ENCODE measurements at places on chromosomes 11 and 22.

DNA sequence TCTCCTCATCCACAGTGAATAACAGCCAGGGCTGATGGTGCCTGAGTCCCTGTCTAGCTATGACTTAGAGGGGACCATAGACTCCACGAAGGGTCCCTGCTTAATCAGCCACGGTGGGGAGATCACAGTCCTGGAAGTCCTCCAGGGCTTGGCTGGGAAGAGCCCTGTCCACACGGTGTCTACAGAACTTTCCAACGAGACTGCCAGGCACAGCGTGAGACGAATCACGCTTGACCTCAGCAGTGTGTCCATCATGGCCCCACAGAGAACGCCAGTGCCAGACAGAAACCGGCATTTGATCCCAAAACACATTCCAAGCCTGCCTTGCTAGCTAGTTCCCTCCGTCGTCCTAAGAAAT is 143.4 kb downstream of the CRYBB2 start:
- no peak for DNase-seq

GRCh38 chr11:19832086-19832750 is 119.6 kb downstream of the NAV2 start:
- DNase-seq: no peak

DNA sequence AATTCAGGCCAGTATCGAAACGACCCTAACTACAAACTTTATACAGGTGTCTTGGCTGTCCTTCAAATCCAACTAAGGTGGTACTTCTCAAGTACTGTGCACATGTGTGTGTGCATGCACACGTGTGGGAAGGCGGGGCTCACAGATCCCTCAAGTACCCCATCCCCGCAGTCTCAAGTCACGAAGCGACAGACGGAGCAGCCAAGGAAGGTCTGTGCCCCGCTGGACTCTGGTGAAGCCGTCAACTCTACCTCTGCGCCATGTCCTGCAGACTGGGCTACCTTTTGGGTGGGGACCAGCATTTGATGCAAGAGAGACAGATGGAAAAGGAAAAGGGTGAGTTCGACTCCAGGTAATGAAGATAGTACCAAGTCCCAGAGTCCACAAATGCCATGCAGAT is 169.0 kb downstream of the CRYBB2 start:
- DNase-seq: no peak

GRCh38 chr22:35766654-35767580 is 49.2 kb downstream of the APOL5 start:
- DNase-seq: no peak

GRCh38 chr11:104370478-104370877 is 206.5 kb upstream of the PDGFD start:
- no peak for DNase-seq

GRCh38 chr22:39343259-39344045 is 6.3 kb upstream of the SYNGR1 start:
- DNase-seq: no peak

- DNase-seq: no peak
These were observed 63.4 kb upstream of the CARD18 start for GRCh38 chr11:105202844-105203548.

DNA sequence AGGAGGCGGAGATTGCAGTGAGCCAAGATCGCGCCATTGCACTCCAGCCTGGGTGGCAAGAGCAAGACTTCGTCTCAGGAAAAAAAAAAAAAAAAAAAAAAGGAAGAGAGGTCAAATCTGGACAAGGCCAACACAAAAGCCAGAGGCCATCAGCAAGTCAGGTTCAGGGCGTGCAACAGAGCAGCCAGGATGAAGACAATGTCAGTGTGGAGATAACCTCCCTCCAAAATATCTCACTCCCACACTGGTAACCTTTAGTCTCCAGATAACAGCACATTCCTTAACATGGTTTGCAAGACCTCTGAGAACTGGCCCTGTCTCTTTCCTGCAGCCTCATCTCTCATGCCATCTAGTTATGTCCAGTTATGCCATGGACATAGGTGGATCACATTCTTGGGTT is 4.7 kb downstream of the CSNK2A3 start:
- no peak for DNase-seq

- DNase-seq: no peak
These were observed 26.9 kb downstream of the SLC6A5 start for GRCh38 chr11:20626279-20626678.

- no peak for DNase-seq
These were observed 359.5 kb downstream of the INSC start for GRCh38 chr11:15473954-15474837.

GRCh38 chr22:17116572-17117330 is 4.4 kb downstream of the TMEM121B start:
- DNase-seq: no peak

DNA sequence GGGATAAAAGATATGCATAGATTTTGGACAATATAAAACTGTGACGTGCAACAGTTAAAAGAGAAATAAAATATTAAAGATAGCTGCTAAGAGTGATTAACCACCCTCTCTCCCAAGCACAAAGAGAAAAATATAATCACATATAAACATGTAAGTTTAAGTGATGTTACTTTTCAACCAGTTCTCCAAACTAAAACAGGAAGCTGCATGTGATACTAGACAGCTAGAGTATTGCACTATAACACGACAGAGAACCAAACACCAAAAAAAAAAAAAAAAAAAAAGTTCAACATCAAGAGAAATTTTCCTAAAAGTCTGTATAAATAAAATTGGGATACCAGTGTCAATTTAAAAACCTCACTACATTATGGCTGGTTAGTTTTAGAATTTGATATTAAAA is 79.1 kb downstream of the PICALM start:
- DNase-seq: no peak

DNA sequence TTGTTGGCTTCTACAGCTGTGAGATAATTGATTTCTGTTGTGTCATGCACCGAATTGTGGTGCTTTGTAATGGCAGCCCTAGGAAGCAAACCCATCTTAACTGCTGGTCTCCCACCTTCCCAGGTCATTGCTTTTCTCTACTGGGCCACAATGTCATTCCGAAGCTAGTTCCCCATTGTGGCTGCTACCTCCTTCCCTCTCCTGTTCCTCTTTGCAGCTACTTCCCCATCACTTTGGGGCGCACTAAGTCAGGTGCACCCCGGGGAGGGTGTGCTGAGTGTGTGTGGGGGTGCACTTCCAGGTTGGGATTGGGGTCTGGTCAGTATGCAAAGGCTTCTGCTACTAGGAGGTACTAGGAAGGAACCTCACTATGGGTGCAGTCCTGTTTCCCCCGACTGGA is 109.3 kb downstream of the ST3GAL4 start:
- no peak for DNase-seq

DNA sequence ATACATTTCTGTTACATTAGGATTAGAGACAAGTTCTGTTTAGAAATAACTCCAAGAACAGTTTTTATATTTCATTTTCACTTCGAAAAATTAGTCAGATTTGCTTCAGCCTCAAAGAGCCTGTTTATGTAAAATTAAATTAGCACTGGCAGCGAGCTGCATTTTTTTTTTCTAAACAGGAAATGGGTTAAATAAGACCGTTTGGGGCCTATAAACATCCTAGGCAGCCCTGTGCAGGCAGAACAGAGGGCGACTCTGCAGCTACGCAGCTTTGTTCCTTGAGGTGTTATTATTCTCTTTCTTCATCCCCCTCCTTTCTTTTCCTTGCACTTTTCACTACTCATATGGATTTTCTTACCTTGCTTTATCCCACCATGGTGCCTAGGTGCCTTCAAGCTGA is 48.7 kb downstream of the CWC15 start:
- DNase-seq: no peak

GRCh38 chr11:122754553-122755322 is 83.6 kb upstream of the CRTAM start:
- peak; percentile 27 for DNase-seq

DNA sequence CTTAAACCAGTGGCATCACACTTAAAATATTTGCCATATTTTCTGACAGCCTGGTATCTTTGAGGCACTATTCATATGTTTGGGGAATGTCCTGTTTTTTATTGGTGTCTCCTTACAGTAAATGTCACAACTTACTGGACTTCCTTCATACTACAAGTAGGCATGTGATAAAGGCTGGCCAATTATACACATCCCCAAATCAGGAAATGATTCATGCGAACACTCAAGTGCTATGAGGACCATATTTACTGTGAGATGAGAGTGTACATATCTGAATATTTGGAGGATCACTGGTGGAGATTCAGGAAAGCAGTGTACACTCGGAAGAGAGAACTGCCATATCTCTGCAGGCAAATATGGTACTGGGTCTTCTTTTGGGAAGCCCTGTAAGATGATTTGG is 913.8 kb upstream of the CHORDC1 start:
- no peak for DNase-seq

- DNase-seq: no peak
These were observed 315.0 kb downstream of the JRKL start for GRCh38 chr11:96704847-96705246.

- DNase-seq: no peak
These were observed 7.7 kb upstream of the GLYATL1B start for GRCh38 chr11:59078435-59078834.

- DNase-seq: no peak
These were observed 165.1 kb downstream of the DBX1 start for GRCh38 chr11:19995145-19995544.

- DNase-seq: no peak
These were observed 71.6 kb downstream of the MYEOV start for GRCh38 chr11:69365558-69365957.

- no peak for DNase-seq
These were observed 21.6 kb downstream of the DBX1 start for GRCh38 chr11:20138707-20139106.

GRCh38 chr11:17156283-17156682 is 51.5 kb downstream of the PIK3C2A start:
- DNase-seq: no peak

- no peak for DNase-seq
These were observed 40.3 kb downstream of the IRAG1 start for GRCh38 chr11:10653261-10653660.

DNA sequence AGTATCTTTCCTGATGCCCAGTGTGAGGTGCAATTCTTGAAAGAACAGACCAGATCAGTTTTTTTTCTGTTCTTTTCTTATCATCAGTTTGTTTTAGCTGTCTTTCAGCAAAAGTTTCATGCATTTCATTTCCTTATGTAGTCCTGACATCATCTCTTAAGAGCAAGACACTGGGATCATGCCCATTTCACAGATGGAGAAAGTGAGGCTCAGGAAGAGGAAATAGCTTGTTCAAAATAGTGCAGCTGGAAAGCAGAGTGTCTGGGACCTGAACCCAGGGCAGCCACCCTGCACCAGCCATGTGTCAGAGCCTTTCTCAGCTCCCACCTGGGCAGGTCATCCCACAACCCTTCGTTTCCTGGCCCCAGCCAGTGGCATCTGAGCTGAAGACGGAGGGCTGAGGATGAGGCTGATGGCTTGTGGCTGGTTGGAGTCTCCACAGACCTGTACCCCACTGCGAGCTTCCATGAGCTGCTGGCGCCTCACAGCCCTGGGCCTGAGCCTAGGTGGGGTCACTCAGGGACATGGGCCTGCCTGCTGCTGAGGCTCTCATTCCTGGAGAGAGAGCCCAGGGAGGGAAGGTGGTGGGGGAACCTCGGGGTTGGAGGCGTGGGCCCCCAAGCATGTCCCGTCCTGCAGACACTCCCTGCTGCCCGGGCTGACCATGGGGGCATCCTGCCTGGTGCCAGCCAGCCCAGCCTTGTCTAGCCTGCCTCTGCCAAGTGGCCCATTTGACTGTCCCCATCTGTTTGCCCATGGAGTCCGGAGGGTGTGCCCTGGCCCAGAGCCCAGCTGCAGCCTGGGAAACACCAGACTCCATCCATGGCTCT is 61.8 kb downstream of the SMIM38 start:
- DNase-seq: peak; percentile 45

DNA sequence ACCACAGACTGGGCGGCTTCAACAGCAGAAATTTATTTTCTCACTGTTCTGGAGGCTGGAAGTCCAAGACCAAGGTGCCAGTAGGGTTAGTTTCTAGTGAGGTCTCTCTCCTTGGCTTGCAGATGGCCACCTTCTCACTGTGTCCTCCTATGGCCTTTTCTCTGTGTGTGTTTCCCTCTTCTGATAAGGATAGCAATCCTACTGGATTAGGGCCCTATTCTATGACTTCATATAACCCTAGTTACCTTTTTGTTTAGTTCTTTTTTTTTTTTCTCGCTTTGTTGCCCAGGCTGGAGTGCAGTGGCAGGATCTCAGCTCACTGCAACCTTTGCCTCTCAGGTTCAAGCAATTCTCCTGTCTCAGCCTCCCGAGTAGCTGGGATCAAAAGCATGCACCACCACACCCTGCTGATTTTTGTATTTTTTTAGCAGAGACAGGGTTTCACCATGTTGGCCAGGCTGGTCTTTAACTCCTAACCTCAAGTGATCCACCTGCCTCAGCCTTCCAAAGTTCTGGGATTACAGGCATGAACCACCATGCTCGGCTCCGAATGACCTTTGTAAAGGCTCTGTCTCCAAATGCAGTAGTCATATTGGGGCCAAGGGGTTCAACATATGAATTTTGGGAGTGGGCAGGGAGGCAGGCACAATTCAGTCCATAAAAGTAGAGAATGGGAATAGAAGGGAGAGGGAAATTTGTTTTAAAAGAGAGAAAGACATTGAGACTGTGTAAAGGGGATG is 25.5 kb upstream of the NNMT start:
- DNase-seq: no peak

DNA sequence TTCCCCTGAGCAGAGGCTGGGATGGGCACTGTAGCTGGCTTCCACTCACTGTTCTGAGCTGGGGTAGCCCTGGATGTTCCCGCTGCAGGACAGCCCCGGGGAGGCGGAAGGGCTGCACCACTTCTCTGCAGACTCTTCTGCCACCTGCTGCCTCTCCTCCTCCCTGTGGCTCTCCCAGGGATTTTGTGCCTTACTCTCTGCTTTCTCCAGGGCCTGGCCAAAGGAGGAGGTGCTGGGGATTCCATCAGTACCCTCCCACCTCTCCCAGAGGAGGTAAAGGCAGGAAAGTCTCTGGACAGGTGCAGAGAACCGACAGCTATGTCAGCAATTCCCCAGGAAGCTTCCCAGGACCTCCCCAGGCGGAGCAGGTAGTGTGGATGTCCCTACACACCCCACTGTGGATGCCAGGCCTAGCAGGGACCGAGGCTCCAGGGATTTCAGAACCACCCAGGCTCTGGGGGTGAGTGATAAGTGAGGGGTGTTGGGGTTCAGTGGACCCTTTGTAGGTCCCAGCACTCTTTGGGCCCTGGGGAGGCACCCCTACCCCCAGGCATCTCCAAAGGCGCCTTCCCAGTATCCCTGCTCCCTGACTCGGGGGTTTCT is 11.3 kb downstream of the DUSP8 start:
- no peak for DNase-seq

GRCh38 chr11:93718057-93718563 is 23.2 kb downstream of the TAF1D start:
- no peak for DNase-seq

DNA sequence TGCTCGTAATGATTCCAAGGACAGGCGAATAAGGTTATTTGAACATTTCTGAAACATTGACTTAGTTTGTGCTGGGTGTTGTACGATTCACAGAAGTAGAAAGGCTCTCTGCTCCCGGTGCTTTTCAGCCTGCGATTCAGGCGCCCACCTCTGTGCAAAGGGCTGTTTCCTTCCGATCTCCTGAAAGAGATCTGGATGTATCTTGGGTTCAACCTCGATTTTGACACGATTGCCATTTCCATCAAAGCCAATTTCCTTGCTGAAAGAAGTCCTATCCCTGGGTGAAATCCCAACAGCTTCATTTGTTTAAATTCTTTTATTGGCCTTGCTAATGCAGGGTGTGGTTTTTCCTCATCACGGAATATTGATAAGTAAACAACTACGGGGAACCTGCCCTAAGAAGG is 1.1 kb upstream of the ZC3H12C start:
- no peak for DNase-seq

- DNase-seq: peak; percentile 99
These were observed at the start of gene TUT1 for GRCh38 chr11:62591448-62592145. Gene TUT1 (minus strand): TSS chr11:62591523. CDS start chr11:62591485, 38 bp downstream.

All from sigmoid colon (tissue), 7 donors.